ENCODE measurements at places on chromosomes 11 and 22.

DNA sequence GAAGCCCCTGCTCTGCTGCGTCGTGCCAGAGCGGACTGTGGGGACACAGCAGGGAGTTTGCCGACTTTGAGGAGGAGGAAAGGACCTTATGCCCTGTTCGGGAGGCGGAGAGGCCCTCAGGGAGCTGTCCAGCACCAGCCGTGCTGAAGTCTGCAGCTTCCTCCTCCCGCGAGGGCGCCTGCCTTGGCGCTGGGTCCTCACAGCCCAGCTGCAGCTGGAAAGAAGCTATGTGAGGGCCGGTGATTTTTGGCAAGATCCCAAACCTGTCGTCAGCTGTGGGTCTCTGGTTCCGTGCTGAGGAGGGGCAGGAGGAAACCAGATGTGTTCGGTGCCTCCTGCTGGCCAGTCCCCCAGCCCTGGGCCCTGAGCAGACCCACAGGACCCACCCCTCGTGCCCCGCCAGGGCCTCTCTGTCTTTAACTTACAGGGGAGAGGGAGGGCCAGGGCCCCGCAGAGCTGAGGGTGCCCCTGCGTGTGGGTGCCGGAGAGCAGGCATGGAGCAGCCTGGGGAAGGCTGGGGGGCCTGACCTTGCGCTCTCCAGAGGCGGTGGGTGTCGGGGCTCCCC is 12.0 kb downstream of the BRSK2 start:
- peak; percentile 71 for DNase-seq

GRCh38 chr22:39988386-39989114 is 6.2 kb upstream of the FAM83F start:
- DNase-seq, result no peak

GRCh38 chr11:123797114-123797513 is 9.0 kb downstream of the OR6M1 start:
- no peak for DNase-seq

- no peak for DNase-seq
These were observed 22.2 kb downstream of the NNMT start for GRCh38 chr11:114318361-114318760.

All from adrenal gland (tissue), 19 donors.